ENCODE measurements at places on chromosomes 5 and 9.

- DNase-seq: no peak
Measured at GRCh38 chr9:26750162-26750561, 142.4 kb downstream of the CAAP1 start.

DNA sequence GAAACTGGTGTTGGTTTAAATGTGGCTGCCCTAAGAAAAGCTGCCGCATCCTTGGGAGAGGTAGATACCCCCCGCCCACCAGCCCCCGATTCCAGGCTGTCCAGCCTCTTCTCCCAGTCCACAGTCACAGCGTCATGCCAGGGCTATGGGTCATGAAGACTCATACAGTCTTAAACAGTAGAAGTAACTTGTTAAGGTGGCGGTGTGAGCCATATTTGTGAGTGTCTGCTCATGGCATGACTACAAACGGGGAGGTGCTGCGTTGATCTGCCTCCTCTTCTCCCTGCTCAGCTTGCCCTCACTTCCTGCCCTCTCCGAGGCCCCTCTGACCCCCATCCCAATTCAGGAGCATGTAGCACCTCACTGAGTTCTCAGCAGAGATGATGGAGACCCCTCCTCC, 20.8 kb downstream of the FGD3 start:
- no peak for DNase-seq

GRCh38 chr5:132204371-132205135, 23.1 kb downstream of the P4HA2 start:
- no peak for DNase-seq

- DNase-seq: no peak
Measured at GRCh38 chr5:124546643-124547042, 199.8 kb downstream of the ZNF608 start.

DNA sequence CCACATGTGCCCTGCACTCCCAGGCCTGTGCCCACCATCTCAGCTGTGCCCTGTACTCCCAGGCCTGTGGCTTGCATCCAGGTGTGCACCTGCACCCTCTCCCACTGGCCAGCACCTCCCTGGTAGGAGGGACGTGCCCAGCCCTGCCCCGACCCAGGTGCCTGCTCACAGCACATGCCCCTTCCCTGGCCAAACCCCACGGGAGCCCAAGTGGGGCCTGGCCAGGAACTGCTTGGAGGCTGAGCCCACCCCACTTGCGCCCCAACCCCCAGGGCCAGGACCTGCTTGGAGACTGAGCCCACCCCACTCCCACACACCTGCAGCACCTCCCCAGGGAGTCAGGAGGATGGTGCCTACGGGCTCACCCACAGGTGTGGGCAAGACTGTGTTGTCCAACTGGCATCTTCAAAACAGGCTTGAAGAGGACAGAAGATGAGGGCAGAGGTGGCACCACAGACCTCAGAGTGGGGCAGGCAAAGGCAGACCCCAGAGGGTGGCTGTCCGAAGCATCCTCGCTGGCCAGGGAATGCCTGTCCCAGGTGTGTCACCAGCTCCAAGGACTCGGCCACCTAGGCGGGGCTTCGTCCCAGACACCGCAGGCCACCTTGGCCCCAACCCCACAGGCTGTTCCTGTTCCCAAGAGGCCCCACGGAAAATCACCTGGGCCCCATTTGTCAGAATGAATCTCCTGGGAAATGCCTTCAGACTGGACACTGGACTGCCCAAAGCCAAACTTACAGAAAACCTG, 10.8 kb downstream of the ZDHHC11B start:
- DNase-seq: no peak

DNA sequence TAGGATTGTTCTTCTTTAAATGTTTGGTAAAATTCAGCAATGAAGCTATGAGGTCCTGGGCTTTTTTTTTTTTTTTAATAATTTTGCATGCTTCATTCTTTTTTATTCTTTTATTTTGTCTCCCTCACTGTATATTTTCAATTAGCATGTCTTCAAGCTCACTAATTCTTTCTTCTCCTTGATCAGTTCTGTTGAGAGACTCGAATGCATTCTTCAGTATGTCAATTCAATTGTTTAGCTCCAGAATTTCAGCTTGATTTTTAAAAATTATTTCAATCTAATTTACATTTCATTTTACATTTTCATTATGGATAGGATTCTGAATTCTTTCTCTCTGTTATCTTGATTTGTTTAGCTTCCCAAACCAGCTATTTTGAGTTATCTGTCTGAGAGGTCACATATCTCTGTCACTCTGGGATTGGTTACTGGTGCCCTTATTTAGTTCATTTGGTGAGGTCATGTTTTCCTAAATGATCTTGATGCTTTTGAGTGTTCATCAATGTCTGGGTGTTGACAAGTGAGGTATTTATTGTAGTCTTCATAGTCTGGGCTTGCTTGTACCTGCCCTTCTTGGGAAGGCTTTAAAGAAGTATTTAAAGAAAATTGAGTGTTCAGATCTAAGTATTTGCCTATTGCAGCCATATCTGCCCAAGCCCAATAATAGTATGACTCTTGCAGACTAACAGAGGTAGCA, 9.1 kb downstream of the LURAP1L start:
- no peak for DNase-seq

DNA sequence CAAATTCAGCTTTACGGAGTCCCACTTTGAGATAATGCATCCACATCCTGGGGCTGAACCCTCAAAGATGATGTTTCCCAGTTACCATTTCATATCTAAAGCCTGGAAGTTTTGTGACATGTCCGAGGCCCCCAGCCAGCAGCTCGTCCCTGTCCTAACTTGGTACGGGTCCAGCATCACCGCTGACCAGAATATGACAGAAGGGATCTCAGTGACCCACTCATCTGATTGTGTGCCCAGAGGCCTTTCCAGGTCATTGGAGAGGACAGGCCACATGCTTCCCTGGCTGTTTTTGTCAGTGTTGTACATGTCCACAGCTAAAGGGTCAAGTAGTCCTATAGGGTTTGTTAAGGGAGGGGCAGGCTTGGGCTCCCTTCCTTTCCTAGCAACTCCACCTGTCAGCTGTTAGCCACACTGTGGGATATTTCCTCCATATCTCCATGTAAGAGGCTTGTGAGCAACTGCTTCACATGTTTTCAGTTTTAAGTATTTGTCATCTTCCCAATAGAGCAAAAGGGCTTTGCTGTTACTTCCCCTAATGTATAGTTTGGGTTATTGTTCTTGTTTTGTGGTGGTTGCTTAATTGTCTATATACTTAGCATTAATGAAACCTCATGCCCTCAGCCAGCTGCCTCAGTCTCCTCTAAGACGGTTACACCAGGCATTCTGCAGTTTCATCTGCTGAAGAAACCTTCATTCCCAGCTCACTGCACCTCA, 33.4 kb downstream of the SECISBP2 start:
- DNase-seq: no peak

DNA sequence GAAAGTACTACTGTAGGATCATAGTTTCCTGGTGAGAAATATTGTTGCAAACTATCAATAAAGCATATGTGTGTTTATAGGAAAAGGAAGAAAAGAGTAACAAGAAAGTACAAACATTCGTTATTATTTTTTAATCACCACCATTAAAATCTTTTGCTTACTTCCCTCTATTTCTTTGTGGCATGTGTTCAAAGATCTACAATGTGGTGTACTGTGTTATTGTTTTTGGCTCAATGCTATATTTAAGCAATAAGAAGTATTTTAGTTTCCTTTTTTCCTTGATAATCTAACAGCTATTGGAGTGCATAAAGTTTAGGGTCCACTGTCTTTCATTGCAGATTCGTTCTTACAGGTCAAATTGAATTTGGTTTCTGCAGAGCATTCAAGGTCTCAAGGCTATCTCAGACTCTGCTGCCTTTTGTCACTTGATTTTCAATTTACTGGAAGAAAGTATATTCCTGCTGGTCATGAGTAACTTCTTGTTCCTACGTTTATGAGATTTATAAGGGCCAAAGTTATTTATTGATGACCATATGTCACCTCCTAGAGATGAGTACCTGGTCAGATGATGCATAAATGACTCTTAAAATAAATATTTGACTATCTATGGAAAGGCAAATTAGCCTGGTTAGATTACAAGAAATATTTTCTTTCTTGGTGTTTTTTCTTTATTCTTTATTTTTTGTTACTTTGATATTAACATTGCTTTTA, 323.0 kb downstream of the TMEM167A start:
- DNase-seq: no peak

DNA sequence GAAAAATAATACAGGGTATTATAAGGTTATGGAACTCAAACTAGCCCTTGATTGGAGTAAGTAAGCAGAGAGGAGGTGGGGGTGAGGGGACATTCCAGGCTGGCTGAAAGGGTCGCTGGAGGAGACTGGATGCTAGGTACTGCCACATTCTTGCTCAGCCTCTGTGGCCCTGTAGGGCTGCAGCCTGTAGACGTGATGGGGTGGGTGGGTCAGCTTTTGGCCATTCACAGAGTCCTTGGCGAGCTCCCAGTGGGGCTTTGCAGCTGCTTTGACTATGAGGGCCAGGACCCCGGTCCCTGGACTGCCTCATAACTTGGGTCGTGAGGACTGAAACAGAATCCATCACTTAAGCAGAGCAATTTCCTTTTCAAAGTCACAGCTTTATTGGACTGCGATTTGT, 4.2 kb upstream of the GDNF start:
- DNase-seq: no peak

DNA sequence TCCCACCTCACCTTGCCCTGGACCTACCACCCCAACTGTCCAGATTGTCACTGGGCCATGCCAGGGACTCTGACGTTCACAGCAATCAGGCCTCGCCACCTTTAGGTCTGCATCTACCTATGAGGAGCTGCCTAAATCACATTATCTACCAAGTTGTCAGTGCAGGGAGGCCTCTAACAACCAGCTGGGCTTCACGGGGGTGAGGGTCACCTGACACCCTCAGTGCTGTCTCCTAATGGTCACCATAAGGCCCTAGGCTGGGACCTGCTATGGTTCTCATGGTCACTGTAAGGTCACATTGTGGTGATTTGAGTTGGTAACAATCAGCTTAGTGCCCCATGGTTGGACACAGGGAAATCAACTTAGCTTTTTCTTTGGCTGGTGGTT, 119.2 kb upstream of the CXCL14 start:
- no peak for DNase-seq

Data from CD4-positive, alpha-beta T cell treated with Interleukin-4 for 4 hours (primary cell).